ENCODE measurements at places on chromosomes 13 and 19. TPM values are rescaled to one million over a fixed set of nuclear protein-coding genes. Genes with fewer than 3 reads are reported as not detected.

GRCh38 chr13:81929988-81930387, 1589.1 kb upstream of the SPRY2 start:
- no peaks in the 10 kb centered on the region for H3K4me1 ChIP-seq
- DNase-seq = no peak
- H3K36me3 ChIP-seq = no peaks in the 10 kb centered on the region
- no peak overlapping the region for H3K4me3 ChIP-seq
- H3K27me3 ChIP-seq = no peaks in the 10 kb centered on the region

- no peak overlapping the region for H3K4me3 ChIP-seq
- H3K27ac ChIP-seq = no peak overlapping the region
- no peaks in the 10 kb centered on the region for H3K36me3 ChIP-seq
These were observed 24.3 kb downstream of the CEBPA start for GRCh38 chr19:33278023-33278402.

GRCh38 chr13:43830497-43830881, 43.7 kb upstream of the ENOX1 start:
- H3K4me3 ChIP-seq = no peak overlapping the region
- H3K36me3 ChIP-seq = no peaks in the 10 kb centered on the region
- H3K27me3 ChIP-seq = no peaks in the 10 kb centered on the region
- no peak for DNase-seq
- no peak overlapping the region for H3K27ac ChIP-seq

GRCh38 chr13:83733293-83733692, 149.0 kb downstream of the SLITRK1 start:
- H3K4me3 ChIP-seq = no peak overlapping the region
- no peak overlapping the region for H3K27ac ChIP-seq
- H3K4me1 ChIP-seq = no peaks in the 10 kb centered on the region
- no peaks in the 10 kb centered on the region for H3K27me3 ChIP-seq

DNA sequence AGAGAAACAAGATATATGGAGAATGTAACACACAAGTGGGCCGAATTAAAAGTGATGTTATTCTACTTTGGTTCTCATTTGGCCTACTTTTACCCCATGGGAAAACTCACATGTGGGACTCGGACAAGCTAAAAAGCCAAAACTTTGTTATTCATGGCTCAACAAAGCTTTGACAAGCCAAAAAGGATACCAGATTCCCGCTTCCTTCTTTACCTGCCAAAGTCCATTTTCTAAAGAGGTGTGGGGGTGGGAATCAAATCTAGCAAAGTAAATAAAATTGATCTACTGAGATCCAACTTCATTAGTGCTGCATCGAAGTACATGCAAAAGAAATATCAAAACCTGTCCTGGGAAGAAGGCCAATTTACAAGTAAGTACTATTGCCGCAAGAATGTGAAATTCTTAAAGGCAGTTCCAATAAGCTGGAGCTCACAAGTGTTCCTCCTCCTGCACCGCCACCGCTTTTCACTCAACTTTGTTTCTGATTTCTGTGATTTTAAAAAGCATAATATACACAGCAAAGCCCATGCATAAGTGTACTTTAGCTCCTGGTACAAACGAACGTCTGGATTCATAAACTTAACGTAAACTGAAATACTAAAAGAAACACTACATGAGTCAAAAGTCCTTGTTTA, 1.1 kb downstream of the LNX2 start:
- H3K27me3 ChIP-seq = no peaks in the 10 kb centered on the region
- peak overlapping the region; percentile 80 for H3K4me3 ChIP-seq
- H3K27ac ChIP-seq = peak overlapping the region; percentile 98
- H3K4me1 ChIP-seq = peaks cover 13% of the 10 kb centered on the region
- H3K36me3 ChIP-seq = no peaks in the 10 kb centered on the region

- no peaks in the 10 kb centered on the region for H3K27me3 ChIP-seq
- DNase-seq = no peak
- peaks cover 42% of the 10 kb centered on the region for H3K4me1 ChIP-seq
- peak overlapping the region; percentile 97 for H3K27ac ChIP-seq
These were observed 2.3 kb downstream of the IER2 start for GRCh38 chr19:13152356-13152973.

- H3K27me3 ChIP-seq = no peaks in the 10 kb centered on the region
- no peak overlapping the region for H3K4me3 ChIP-seq
- H3K27ac ChIP-seq = no peak overlapping the region
- H3K36me3 ChIP-seq = no peaks in the 10 kb centered on the region
- no peak for DNase-seq
These were observed 308.5 kb upstream of the TMTC4 start for GRCh38 chr13:100983111-100983510.

DNA sequence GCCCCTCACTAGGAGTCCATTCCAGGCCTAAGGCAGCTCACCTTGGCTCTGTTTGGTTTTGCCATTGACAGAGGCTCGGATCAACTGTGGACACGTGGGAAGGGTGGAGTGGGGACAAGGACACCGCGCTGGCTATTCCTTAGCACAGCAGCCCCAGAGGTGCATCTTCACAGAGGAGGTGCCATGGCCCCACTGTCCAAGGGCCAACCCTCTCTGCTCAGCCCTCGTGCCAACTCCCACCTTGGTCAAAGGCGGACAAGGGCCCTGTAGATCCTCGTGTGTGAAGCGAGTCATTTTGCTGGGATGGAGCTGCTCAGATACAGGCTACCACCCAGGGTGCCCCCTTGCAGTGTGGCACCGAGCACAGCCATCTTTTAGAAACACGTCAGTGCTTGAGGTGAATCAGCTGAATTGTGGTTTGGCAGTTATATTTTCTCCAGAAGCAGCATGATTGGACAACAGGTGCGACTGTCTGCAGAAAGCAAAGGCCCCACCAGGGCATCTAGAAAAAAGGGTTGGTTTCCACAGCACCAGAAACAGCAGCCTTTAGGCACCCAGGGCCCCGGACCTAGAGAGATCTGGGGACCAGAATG, 192.1 kb upstream of the GPR12 start:
- H3K4me3 ChIP-seq = no peak overlapping the region
- peaks cover 9% of the 10 kb centered on the region for H3K4me1 ChIP-seq
- H3K27ac ChIP-seq = no peak overlapping the region

GRCh38 chr19:55257461-55258420, 1.1 kb downstream of the PPP6R1 start:
- peak overlapping the region; percentile 98 for H3K27ac ChIP-seq
- no peaks in the 10 kb centered on the region for H3K27me3 ChIP-seq
- H3K4me1 ChIP-seq = peaks cover 38% of the 10 kb centered on the region
- peak; percentile 45 for DNase-seq
- no peaks in the 10 kb centered on the region for H3K36me3 ChIP-seq
- peak overlapping the region; percentile 26 for H3K4me3 ChIP-seq

DNA sequence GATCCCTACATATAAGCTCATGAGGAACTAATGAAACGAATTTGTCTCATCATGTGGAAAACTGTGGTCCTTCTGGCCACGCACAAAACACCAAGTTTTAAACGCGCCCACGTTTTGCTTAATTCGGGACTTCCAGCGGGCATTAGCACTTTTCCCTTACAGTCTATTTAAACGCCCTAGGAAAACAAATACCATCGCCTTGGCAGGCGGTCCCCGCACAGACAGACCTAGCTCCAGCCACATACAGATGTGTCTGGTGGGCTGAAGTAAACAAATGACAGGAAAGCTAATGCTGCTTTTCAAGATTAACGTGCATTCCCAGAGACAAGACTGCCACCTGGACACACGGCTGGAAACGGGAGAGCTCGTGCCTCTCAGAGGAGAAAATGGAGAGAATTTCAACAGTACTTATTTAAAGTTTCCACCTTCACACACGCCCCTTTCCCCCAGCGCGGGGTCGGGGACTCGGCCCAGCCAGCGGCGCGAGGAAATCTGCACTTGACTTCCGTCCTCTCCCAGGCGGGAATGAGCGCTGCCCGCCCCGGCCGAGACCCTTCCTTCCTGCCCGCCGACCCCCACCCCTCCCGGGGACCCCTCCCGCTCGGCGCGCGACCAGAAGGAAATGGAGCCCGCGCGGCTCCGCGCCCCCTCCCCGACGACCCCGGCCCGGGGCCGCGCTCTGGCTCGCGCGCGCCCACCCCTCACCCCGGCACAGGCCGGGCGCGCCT, 931 bp downstream of the USP12 start:
- H3K4me3 ChIP-seq = peak overlapping the region; percentile 94
- H3K27me3 ChIP-seq = no peaks in the 10 kb centered on the region
- peaks cover 31% of the 10 kb centered on the region for H3K4me1 ChIP-seq
- H3K36me3 ChIP-seq = no peaks in the 10 kb centered on the region

DNA sequence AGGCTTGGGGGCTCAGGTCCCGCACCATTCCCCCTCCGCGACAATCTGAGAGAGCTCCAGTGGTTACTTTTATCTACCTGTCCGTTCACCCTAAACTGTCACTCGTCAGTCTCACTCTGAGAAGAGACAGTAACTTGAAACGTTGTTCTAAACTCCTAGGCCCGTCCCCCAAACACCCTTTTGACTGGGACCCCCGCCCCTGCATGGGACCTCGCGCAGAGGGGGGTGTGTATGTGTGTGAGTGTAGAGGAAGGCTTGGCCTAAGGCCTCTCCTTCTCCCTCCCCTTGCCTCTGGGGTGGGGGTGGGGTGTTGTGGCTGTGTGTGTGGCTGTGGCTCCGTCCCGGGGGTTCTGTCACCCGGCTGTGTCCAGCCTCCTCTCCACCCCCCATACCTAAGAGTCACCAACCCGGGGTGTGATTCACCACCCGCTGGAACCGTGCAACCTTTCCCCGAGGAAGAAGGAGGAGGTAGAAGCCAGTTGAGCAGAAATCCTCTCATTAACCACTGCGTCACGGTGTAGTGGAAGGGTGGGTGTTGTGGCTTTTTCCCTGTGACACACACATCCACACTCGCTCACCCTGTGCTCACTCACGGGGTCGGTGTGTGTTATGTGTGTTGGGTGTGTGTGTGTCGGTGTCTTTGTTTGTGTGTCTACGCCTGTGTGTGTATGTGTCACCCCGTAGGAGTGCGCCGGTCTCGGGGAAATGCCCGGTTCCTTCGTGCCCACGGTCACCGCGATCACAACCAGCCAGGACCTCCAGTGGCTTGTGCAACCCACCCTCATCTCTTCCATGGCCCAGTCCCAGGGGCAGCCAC, 2.4 kb downstream of the FOSB start:
- peak overlapping the region; percentile 90 for H3K27ac ChIP-seq
- peaks cover 5% of the 10 kb centered on the region for H3K27me3 ChIP-seq
- H3K4me3 ChIP-seq = no peak overlapping the region
- H3K36me3 ChIP-seq = no peaks in the 10 kb centered on the region
- H3K4me1 ChIP-seq = peaks cover 27% of the 10 kb centered on the region

DNA sequence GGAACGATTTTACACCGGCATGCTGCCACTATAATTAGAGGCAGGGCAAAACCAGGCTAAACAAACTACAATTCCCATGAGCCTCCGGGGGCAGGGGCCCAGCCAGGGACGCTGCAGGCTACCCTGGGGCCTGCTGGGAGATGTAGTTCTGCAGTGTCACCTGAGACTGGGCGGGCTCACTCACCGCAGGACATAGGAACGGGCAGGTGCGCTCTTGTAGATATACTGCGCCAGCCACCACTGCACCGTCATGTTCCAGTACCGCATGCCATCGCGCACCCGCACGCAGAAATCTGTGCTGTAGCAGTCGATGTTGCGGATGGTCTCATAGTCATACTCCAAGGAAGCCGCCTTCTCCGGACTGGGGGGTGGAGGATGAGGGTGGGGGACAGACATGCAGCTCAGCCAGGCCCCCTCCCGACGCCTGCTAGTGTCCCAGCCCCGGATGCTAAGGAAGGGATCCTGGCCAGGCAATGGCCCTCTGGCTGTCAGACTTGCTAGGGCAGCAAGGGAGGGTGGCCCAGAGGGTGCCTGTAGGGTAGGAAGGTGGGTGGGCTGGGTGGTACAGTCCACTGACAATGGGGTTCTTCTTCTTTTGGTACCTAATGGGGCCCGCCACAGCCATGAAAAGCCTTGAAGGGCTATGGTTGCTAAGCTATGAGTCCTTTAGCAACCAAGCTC, 5.8 kb upstream of the TMC4 start:
- no peak overlapping the region for H3K4me3 ChIP-seq
- H3K36me3 ChIP-seq = no peaks in the 10 kb centered on the region
- DNase-seq = no peak
- H3K27ac ChIP-seq = no peak overlapping the region

GRCh38 chr13:24680258-24680920, at the start of gene ATP12A:
TSS of gene ATP12A (plus strand) at chr13:24680408. CDS start at chr13:24680744, 336 bp downstream.
- peaks cover 10% of the 10 kb centered on the region for H3K4me1 ChIP-seq
- no peak for DNase-seq
- H3K36me3 ChIP-seq = no peaks in the 10 kb centered on the region
- peak within 1 kb of the TSS; percentile 13 for H3K4me3 ChIP-seq
- H3K27me3 ChIP-seq = peaks cover 34% of the 10 kb centered on the region
- no peak within 1 kb of the TSS for H3K27ac ChIP-seq

DNA sequence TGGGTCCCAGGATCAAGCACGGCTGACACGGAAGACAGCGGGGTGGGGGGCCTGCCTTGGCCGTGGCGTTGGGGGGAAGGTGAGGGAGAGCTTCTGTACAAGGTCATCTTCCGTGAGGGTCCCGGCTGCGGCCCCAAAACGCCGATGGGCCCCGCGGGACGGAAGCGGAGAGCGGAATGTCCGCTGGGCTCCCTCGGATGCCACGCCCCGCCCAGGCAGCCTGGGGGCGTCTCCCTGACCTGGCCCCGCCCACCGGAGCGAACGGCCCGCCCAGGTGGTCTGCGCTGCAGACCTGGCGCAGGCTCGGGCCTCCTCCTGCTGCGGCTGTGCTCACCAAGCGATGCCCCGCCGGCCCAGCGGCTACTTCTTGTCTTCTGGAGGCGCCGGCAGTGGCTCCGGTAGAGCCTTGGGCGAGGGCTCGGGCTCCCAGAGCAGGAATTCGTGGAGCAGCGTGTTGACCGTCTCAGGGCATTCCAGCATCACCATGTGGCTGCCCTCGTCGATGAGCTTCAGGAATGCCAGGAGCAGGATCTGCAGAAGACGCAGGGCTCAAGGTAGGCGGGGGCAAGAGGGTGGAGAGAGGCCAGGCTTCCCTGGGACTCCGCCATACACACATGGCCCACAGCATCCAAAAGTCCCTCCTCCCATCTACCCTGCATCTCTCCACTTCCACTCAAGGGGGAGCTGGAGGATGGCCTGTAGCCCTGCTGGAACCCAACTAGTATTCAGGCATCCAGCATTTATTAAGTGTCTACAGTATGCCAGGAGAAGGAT, 10.7 kb downstream of the ABHD8 start:
- H3K36me3 ChIP-seq = peaks cover 7% of the 10 kb centered on the region
- H3K4me1 ChIP-seq = peaks cover 7% of the 10 kb centered on the region
- H3K4me3 ChIP-seq = peak overlapping the region; percentile 10
- DNase-seq = peak; percentile 70

- no peaks in the 10 kb centered on the region for H3K4me1 ChIP-seq
- H3K27ac ChIP-seq = no peak overlapping the region
- DNase-seq = no peak
- H3K27me3 ChIP-seq = no peaks in the 10 kb centered on the region
These were observed 320.1 kb downstream of the DACH1 start for GRCh38 chr13:71546881-71547280.

GRCh38 chr19:23305555-23305954, 55.4 kb upstream of the ZNF724 start:
- no peak overlapping the region for H3K4me3 ChIP-seq
- H3K36me3 ChIP-seq = no peaks in the 10 kb centered on the region
- H3K4me1 ChIP-seq = no peaks in the 10 kb centered on the region
- DNase-seq = no peak

The PSG4 gene
- total RNA-seq = not detected

The ZNF728 gene
- 0.69 TPM for total RNA-seq

The ZNF571 gene
- total RNA-seq = 6.4 TPM

The ZNF90 gene
- 3.8 TPM for total RNA-seq

The ELSPBP1 gene
- total RNA-seq = not detected

The KRTDAP gene
- total RNA-seq = not detected

The MRPL57 gene
- 38.6 TPM for total RNA-seq

The XRCC1 gene
- total RNA-seq = 28.7 TPM

The DNAAF3 gene
- 5.8 TPM for total RNA-seq

The ATXN8OS gene
- total RNA-seq = not detected
